ENCODE measurements at places on chromosomes 12 and 14.

DNA sequence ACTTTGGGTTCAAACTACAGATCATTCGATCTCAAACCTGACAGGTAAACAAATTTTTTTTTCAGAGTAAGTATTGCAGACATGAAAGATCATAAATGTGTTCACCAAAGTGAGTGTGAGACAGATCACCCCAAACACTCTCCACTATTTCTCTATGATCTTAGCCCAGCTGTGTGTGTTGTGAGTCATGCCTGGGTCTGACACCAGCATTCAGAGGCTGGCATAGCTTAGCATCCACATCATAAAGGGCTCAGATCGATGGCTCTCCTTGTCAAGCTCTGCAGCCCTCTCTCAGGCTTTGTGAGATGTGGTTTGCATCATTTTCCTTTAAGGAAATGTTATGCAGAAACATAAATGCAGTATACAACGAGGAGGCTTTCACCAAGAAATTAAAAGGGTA is 164.9 kb downstream of the ETV6 start:
- H3K27ac ChIP-seq, result no peak overlapping the region
- peaks cover 7% of the 10 kb centered on the region for H3K36me3 ChIP-seq
- peaks cover 32% of the 10 kb centered on the region for H3K4me1 ChIP-seq

DNA sequence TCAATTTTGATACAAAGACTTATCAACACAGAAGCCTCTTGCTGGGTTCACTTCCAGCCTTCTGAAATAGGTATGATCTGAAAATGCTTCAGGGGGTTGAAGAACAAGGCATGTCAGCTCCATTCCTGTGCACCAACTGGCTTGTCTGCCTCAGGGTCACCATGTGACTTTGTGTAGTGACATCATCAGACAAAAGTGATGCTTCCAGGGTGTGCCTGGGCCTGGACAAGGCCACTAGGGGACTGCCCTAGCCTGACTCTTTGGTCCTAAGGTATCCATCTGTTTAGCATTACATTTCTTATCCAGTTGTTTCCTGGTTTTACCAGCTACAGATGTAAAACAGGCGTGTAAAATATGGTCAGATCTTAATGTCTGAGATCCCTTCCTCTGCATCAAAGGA is 155.6 kb downstream of the CAND1 start:
- H3K36me3 ChIP-seq, result no peaks in the 10 kb centered on the region
- no peak overlapping the region for H3K4me3 ChIP-seq
- peaks cover 4% of the 10 kb centered on the region for H3K27me3 ChIP-seq
- H3K4me1 ChIP-seq, result peaks cover 2% of the 10 kb centered on the region

DNA sequence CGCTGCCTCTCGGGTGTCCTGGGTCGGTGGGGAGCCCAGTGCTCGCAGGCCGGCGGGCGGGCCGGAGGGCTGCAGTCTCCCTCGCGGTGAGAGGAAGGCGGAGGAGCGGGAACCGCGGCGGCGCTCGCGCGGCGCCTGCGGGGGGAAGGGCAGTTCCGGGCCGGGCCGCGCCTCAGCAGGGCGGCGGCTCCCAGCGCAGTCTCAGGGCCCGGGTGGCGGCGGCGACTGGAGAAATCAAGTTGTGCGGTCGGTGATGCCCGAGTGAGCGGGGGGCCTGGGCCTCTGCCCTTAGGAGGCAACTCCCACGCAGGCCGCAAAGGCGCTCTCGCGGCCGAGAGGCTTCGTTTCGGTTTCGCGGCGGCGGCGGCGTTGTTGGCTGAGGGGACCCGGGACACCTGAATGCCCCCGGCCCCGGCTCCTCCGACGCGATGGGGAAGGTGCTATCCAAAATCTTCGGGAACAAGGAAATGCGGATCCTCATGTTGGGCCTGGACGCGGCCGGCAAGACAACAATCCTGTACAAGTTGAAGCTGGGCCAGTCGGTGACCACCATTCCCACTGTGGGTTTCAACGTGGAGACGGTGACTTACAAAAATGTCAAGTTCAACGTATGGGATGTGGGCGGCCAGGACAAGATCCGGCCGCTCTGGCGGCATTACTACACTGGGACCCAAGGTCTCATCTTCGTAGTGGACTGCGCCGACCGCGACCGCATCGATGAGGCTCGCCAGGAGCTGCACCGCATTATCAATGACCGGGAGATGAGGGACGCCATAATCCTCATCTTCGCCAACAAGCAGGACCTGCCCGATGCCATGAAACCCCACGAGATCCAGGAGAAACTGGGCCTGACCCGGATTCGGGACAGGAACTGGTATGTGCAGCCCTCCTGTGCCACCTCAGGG is 679 bp downstream of the ARF6 start:
- peaks cover 50% of the 10 kb centered on the region for H3K36me3 ChIP-seq
- no peaks in the 10 kb centered on the region for H3K27me3 ChIP-seq
- DNase-seq, result peak; percentile 85
- H3K4me1 ChIP-seq, result peaks cover 36% of the 10 kb centered on the region

GRCh38 chr14:27040552-27040951 is 442.7 kb upstream of the NOVA1 start:
- no peak overlapping the region for H3K4me3 ChIP-seq
- no peaks in the 10 kb centered on the region for H3K27me3 ChIP-seq
- H3K36me3 ChIP-seq, result no peaks in the 10 kb centered on the region
- no peak overlapping the region for H3K27ac ChIP-seq
- H3K4me1 ChIP-seq, result no peaks in the 10 kb centered on the region

- no peak for DNase-seq
- no peak overlapping the region for H3K27ac ChIP-seq
- H3K27me3 ChIP-seq, result no peaks in the 10 kb centered on the region
- H3K4me3 ChIP-seq, result no peak overlapping the region
- peaks cover 7% of the 10 kb centered on the region for H3K4me1 ChIP-seq
Measured at GRCh38 chr14:74704656-74705055, 8.2 kb downstream of the AREL1 start.

- H3K4me3 ChIP-seq, result no peak overlapping the region
- peaks cover 3% of the 10 kb centered on the region for H3K4me1 ChIP-seq
- no peaks in the 10 kb centered on the region for H3K27me3 ChIP-seq
- DNase-seq, result no peak
- no peak overlapping the region for H3K27ac ChIP-seq
- H3K36me3 ChIP-seq, result no peaks in the 10 kb centered on the region
Measured at GRCh38 chr12:19801941-19802340, 362.6 kb downstream of the AEBP2 start.

- H3K36me3 ChIP-seq, result no peaks in the 10 kb centered on the region
- peaks cover 61% of the 10 kb centered on the region for H3K27me3 ChIP-seq
- peaks cover 14% of the 10 kb centered on the region for H3K4me1 ChIP-seq
- H3K4me3 ChIP-seq, result no peak overlapping the region
Measured at GRCh38 chr14:101004176-101004575, 100.7 kb upstream of the RTL1 start.

All from activated naive CD4-positive, alpha-beta T cell treated with anti-CD3 and anti-CD28 coated beads, Interleukin-2, amount 10 ng/mL, durations not matched to agents 7 days and 5 days (primary cell).